ENCODE measurements at places on chromosomes 6 and 20.
A peak's percentile ranks its signal among the peaks of the same experiment; 100 is the strongest.

DNA sequence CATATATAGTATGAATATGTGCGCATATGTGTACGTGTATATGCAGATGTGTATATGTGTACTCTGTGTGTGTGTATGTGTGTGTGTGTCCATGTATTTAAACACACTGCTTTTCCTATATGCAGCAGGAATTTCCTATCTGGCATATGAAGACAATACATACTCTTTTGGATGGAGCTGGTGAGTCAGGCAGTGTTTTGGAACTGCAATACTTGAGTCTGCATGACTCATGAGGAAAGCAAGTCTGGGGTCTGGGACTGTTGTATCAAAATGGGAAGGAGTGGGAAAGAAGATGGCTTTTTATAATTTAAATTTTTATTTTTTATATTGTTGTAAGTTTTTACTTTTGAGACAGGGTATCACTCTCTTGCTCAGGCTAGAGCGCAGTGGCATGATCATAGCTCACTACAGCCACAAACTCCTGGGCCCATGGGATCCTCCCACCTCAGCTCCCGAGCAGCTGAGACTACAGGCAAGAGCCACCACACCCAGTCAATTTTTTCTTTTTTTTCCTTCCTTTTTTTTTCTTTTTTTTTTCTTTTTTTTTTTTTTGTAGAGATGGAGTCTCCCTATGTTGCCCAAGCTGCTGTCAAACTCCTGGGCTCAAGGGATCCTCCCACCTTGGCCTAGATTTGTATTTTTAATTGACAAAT, 72.2 kb downstream of the ATXN1 start:
- DNase-seq: peak; percentile 77

DNA sequence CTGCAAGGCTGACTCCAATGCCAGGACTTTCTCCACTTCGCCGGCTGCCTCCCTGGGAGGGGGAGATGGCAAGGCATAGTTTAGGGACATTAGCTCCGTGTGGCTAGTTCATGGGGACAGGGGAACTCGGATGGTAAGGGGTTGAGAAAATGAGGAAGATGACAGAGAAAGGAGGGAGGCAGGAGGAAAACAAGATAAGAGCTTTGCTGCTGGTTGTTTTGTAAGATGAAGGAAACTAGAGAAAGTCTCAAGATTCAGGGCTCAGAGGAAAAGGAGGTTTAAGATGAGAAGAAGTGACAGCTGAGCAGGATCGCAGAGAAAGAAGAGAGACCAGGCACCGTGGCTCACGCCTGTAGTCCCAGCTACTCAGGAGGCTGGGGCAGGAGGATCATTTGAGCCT, 180.9 kb upstream of the RREB1 start:
- no peak for DNase-seq

- no peak for DNase-seq
Measured at GRCh38 chr6:44608175-44608574, 220.7 kb downstream of the CDC5L start.

- no peak for DNase-seq
Measured at GRCh38 chr6:108608453-108609275, 47.9 kb downstream of the FOXO3 start.

- DNase-seq: no peak
Measured at GRCh38 chr6:98839781-98840361, 5.5 kb downstream of the POU3F2 start.

DNA sequence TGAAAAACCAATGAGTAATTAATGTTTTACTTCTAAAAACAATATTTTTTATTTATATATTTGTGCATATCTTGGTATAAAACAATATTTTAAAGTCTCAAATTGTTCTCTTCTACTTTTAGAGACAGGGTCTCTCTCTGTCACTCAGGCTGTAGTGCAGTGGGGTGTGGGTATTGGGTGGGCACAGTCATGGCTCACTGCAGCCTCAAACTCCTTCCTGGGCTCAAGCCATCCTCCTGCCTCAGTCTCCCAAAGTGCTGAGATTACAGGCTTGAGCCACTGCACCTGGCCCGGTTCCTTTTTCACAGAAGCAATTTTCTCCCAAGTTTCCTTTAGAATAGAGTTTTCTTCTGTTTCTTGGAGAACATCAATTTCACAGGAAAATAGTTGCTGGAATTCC, 102.8 kb downstream of the TMEM242 start:
- no peak for DNase-seq

DNA sequence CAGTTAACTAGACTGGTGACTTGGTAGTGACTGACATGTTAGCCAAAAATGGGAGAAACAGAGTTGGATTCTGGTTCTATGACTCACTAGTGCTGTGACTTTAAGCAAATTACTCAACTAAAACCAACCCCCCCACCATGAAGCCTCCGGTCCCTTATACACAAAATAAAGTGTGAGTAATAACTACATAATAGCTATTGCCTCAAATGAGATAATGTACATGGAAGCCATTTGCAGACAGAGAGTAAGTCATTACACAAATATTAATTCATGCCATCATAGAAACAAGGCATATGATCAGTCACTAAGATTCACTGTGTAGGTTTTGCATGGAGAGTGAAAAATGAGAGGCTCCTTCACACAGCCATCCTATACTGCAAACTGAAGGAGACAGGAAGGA, 111.9 kb downstream of the HIVEP2 start:
- peak; percentile 79 for DNase-seq

GRCh38 chr6:113659762-113660404, 197.3 kb upstream of the MARCKS start:
- DNase-seq: no peak

GRCh38 chr6:20868397-20869096, 334.3 kb downstream of the CDKAL1 start:
- no peak for DNase-seq

GRCh38 chr6:35008858-35009257, 119.8 kb downstream of the ANKS1A start:
- DNase-seq: no peak

DNA sequence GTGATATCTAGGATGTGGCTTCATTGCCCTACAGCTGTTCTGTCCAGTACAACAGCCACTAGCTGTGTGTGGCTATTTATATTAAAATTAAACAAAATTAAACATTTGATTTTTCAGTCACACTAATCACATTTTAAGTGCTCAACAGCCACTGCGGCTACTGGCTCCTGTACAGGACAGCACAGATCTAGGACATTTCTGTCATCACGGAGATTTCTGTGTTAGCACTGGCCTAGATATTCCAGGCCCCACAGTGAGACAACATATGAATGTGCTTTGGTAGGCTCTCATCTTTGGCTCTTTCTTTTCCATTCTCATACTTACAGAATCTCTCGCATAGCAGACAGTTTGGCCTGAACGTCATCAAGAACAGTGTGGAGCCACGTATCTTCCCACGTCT, 48.4 kb upstream of the ZBTB24 start:
- no peak for DNase-seq

- no peak for DNase-seq
Measured at GRCh38 chr20:9945408-9945807, 89.4 kb upstream of the ANKEF1 start.

GRCh38 chr6:50819904-50820868, 1.5 kb downstream of the TFAP2B start:
- DNase-seq: no peak

- no peak for DNase-seq
Measured at GRCh38 chr6:1801401-1801800, 191.7 kb downstream of the FOXC1 start.

- DNase-seq: no peak
Measured at GRCh38 chr20:61768571-61769285, 297.0 kb downstream of the TAF4 start.

- peak; percentile 66 for DNase-seq
Measured at GRCh38 chr20:10653599-10654249, 20.1 kb downstream of the JAG1 start.

DNA sequence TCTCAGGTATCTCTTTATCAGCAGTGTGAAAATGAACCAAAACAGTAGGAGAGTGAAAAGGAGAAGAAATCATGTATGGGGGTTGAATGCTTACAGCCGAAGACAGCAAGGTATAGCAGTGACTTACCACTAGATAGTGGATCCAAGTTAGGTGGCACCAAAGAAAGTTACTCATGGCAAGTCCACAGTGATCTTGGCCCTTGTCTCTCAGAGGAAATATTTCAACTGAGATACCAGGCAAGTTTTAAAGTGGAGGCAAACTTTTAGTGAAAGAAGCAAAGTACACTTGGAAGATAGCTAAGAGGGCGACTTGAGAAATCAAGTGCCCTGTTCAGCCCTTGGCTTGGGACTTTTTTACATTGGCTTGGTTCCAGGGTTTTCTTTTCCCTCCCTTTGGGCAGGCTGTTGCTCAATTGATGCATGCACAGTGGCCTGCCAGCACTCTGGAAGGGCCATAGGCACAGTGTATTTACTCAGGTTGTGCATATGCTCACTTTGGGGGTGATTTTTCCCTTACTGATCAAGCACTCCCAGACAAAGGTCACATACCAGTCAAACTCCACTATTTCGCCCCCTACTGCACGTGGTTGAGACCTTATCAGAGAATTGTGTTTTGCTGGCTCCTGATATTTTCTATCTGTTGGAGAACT, 329.5 kb upstream of the KHDRBS2 start:
- no peak for DNase-seq

- no peak for DNase-seq
Measured at GRCh38 chr6:29675561-29675960, 5.4 kb downstream of the ZFP57 start.

- no peak for DNase-seq
Measured at GRCh38 chr6:72789145-72789544, 167.3 kb downstream of the KCNQ5 start.

DNA sequence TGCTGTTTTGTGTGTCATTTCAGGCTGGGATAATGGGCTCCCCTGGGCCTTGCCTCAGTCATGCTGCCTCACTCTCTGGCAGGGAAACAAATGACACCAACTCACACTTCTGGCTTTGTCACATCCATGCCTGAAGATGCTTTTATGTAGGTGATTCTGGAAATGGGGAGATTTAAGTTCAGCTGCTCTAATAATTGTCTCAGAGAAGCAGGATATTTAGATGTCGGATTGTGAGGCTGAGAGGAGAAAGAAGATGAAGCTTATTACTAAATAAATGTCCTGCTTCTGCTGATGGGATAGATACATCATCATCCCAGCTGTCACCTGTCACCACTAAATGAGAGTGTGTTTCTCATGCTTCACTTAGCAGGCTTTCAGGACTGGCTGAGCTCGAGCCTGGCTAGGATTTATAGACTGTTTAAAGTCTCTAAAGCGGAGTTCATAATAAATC, 480.2 kb upstream of the SPTLC3 start:
- no peak for DNase-seq

- DNase-seq: no peak
Measured at GRCh38 chr6:121428872-121429756, 6.3 kb upstream of the GJA1 start.

- no peak for DNase-seq
Measured at GRCh38 chr6:208364-208763, 83.9 kb upstream of the DUSP22 start.

GRCh38 chr6:21800948-21801438, 207.4 kb downstream of the SOX4 start:
- DNase-seq: no peak

DNA sequence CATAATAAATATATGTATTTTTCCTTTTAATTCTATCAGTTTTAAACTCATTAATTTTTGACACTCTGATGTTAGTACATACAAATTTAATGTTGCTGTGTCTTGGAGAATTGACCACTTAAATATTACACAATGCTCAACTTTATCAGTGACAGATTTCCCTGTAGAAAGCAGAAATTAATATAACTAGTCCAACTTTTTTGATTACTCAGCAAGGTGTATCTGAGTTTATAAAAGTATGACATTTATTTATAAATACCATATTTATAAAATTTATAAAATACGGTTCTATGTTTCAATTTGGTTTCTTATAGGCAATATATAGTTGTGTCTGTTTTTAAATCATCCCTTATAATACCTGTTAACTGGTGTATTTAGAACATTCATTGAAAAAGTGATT, 350.0 kb upstream of the EYS start:
- no peak for DNase-seq

GRCh38 chr20:48606841-48607543, 220.8 kb downstream of the PREX1 start:
- DNase-seq: no peak

GRCh38 chr6:99813565-99813964, 180.5 kb downstream of the MCHR2 start:
- DNase-seq: no peak

DNA sequence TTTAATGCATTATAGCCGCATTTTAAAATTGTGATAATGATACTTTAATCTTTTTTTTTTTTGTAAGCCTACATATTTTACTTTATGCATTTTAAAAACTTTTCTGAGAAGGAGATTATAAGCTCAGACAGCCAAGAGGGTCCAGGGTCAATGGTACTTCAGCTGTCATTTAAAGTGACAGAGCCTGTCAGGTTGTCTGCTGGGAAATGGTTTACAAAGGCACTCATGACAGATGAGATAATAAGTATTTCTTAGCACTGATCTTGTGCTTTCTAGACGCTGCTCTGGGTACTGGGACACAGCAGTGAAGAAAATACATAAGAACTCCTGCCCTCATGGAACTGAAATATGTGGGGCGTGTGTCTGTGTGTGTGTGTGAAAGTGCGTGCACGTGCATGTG, 19.6 kb downstream of the LAMP5 start:
- DNase-seq: no peak

DNA sequence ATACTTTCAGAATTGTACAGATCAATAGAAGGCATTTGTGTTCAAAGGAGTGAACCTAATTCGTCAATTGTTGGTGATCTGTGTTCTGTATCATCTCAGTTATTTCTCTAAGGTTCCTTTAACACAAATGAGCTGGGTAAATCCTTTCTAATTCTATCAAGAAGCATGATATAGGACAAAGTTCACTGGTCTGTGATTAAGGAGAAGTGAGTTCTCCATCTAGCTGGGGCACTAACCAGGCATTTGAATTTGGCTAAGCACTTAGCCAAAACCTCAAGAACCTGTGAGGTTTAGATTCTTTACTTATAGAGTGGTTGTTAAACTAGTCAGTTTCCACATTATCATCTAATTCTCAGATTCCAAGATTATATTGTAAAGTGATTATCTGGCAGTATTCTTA, 50.3 kb downstream of the DOP1A start:
- no peak for DNase-seq

DNA sequence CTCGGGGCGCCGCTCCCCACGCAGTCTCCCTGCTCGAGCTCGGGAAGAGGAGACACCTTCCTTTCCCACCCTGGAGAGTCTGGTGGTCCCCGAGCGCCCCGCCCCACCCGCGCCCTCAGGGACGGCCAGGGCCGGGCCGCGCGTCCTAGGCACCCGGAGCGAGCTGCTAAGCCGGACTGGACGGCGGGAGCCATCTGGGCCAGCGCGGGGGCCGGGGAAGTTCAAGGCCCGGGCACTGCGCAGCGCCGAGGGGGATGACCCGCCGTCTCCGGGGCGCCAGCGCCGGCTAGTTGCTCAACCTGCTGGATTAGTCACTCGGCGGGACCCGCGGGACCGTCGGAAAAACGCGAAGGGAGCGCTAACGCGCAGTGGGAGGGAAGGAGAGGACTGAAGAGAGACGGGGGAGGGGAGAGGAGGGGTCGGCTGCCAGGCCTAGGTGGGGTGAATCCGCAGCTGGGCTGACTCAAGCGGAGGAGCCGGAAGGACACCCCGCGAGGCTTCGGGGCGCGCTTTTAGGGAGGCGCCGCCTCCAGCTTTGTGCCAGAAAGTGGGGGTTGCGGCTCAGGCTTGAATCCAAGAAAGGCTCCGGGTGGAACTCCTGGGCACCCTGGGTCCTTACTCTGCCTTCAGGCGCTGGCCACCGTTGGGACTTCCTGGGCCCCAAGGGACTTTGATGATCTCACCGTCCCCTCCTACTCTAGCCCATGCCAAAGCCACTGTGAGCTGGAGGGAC, 75.7 kb upstream of the FOXP4 start:
- DNase-seq: no peak

- no peak for DNase-seq
Measured at GRCh38 chr6:154709621-154710020, 23.6 kb upstream of the SCAF8 start.

All from fibroblast of skin of left biceps (primary cell).